ENCODE measurements at places on chromosomes 3 and 15.
A peak's percentile ranks its signal among the peaks of the same experiment; 100 is the strongest.

DNA sequence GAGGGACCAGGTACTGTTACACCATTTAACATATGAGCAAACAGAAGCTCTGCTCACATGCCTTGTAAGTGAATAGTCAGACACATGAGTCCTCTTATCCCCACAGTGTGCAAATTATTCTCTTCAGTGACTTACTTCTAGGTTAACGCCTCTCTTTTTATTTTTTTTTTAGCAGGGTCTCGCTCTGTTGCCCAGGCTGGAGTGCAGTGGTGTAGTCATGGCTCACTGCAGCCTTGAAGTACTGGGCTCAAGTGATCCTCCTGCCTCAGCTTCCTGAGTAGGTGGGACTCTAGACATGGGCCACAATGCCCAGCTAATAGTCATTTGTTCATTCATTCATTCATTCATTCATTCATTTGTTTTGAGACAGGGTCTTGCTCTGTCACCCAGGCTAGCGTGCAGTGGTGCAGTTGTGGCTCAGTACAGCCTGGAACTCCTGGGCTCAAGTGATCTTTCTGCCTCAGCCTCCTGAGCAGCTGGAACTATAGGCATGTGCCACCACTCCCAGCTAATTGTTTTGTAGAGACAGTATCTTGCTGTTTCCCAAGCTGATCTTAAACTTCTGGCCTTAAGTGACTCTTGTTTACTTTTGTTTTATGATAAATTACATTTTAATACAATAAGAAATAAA, 94.7 kb downstream of the LRRC28 start:
- peaks cover 8% of the 10 kb centered on the region for H3K4me1 ChIP-seq
- no peak for DNase-seq
- no peak overlapping the region for H3K27ac ChIP-seq
- H3K27me3 ChIP-seq = no peaks in the 10 kb centered on the region
- H3K4me3 ChIP-seq = no peak overlapping the region

- H3K4me3 ChIP-seq = no peak overlapping the region
- H3K36me3 ChIP-seq = no peaks in the 10 kb centered on the region
- H3K4me1 ChIP-seq = peaks cover 10% of the 10 kb centered on the region
- peaks cover 19% of the 10 kb centered on the region for H3K27me3 ChIP-seq
- no peak overlapping the region for H3K27ac ChIP-seq
These were observed 91.6 kb downstream of the FSIP1 start for GRCh38 chr15:39690881-39691634.

DNA sequence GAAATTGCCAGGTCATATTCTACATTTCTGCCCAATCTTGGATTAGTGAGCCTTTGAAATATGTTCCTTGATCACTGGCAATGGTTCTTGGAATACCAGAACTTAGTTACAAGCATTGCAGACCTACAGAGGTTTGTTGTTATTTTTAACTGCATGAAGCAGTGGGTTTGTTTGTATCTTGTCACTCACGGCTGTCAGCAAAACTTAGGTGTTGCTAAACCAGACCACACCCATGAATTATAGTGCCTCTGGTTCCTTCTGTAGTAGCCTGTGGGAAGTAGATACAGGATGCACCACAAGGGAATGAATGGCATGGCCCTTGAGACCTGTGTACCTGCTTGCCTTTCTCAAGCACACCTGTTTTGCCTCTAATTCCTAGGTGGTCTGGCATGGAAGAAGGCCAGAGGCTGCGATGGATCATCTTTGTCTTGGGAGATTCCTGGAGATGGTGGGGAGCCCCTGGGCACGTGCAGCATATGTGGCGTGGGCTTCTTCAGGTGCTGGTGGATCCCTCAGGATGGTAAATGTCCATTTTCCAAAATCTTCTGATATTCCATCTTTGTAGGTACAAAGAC, 138.8 kb downstream of the SNRPN start:
- H3K27ac ChIP-seq = no peak overlapping the region
- DNase-seq = no peak
- H3K36me3 ChIP-seq = peaks cover 79% of the 10 kb centered on the region
- H3K27me3 ChIP-seq = no peaks in the 10 kb centered on the region
- no peak overlapping the region for H3K4me3 ChIP-seq
- H3K4me1 ChIP-seq = no peaks in the 10 kb centered on the region

GRCh38 chr3:176948151-176948550, 249.1 kb downstream of the TBL1XR1 start:
- no peak overlapping the region for H3K4me3 ChIP-seq
- H3K4me1 ChIP-seq = no peaks in the 10 kb centered on the region
- DNase-seq = no peak
- no peaks in the 10 kb centered on the region for H3K36me3 ChIP-seq

DNA sequence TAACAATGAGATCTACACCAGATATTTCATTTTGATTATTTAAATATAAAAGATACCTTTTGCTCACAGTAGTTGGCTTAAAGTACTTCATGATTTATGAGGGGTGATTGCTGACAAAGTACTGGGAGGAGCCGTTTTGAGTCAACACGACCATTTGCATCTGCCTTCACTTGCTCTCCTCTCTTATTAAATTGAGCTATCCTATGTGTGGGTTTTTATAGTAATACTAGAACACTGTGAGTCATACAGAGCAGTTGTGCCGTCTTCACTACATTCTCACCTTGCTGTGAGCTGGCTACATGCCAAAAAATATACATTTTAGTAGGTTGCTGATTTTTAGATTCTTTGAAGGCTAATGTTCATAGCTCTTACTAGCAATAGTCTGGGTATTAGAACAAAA, 161.2 kb downstream of the ALCAM start:
- no peaks in the 10 kb centered on the region for H3K36me3 ChIP-seq
- H3K4me3 ChIP-seq = no peak overlapping the region
- H3K4me1 ChIP-seq = peaks cover 2% of the 10 kb centered on the region
- H3K27me3 ChIP-seq = no peaks in the 10 kb centered on the region
- DNase-seq = no peak

- H3K27ac ChIP-seq = no peak overlapping the region
- no peak overlapping the region for H3K4me3 ChIP-seq
- peaks cover 2% of the 10 kb centered on the region for H3K27me3 ChIP-seq
- no peak for DNase-seq
- no peaks in the 10 kb centered on the region for H3K36me3 ChIP-seq
- H3K4me1 ChIP-seq = no peaks in the 10 kb centered on the region
These were observed 193.6 kb upstream of the IL12A start for GRCh38 chr3:159795042-159795441.

- peak overlapping the region; percentile 91 for H3K4me3 ChIP-seq
- peaks cover 18% of the 10 kb centered on the region for H3K36me3 ChIP-seq
- peaks cover 44% of the 10 kb centered on the region for H3K4me1 ChIP-seq
- no peaks in the 10 kb centered on the region for H3K27me3 ChIP-seq
- DNase-seq = peak; percentile 28
These were observed 738 bp downstream of the ACAP2 start for GRCh38 chr3:195441992-195442572.

- no peak for DNase-seq
- no peak overlapping the region for H3K27ac ChIP-seq
- H3K27me3 ChIP-seq = no peaks in the 10 kb centered on the region
- H3K36me3 ChIP-seq = no peaks in the 10 kb centered on the region
These were observed 23.0 kb upstream of the ARPP21 start for GRCh38 chr3:35616346-35616745.
